Jurkat, Clone E6-1 (cell line): ENCODE measurements at places on chromosomes 5 and 9.
A peak's percentile ranks its signal among the peaks of the same experiment; 100 is the strongest.

- DNase-seq = no peak
Measured at GRCh38 chr5:123858938-123859337, 347.0 kb downstream of the CSNK1G3 start.

GRCh38 chr9:33867747-33868439 is 50.9 kb downstream of the UBE2R2 start:
- DNase-seq = no peak

DNA sequence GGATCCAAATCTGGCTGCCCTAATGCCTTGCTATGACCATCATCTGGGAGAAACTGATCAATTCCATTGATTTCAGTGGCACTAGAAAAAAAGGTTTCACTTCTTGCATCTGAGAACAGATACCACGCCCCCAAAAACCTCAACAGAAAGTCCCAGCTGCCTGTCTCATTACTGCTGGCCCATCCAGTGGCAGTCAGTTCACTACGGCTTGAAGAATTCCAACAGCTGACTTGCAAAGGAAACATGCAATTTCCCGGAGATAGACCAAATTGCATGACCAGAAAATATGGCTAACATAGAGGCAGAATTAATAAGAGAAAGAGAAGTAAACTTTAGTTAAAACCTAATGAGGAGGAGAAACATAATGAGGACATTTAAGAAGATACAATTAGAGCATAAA is 48.6 kb downstream of the UGCG start:
- DNase-seq = no peak

DNA sequence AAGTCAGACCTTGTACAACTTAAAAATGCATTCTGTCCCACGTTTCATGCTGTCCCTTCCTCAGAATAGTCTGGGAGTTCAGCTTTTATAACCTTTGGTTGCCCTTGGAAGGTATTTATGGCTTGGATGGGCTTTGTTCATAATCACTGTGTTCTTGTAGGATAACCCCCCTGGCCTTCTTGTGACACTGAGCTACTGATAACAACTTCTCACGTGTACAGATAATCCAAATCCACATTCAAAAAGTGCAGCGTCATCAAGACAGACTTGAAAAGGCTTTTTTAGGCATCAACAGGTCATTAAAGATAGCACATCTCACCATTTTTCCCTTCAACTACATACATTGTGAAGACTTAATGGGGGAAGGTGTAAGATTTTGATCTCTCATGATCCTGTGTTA is 42.0 kb downstream of the SLC1A3 start:
- no peak for DNase-seq

DNA sequence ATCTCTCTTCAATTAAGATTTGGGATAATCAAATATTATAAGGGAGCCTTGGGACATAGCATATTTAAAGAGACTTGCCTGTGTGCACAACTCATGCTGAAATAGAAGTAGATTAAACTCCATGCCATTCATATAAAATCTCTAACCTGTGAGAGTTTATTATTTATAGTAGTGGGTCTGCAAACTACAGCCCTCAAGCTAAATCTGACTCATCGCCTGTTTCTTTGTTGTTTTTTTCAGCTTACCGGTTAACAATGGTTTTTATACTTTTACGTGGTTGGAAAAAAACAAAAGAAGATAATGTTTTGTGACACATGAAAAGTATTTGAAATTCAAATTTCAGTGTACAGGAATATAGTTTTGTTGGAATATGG is 61.9 kb upstream of the GHR start:
- DNase-seq = no peak

DNA sequence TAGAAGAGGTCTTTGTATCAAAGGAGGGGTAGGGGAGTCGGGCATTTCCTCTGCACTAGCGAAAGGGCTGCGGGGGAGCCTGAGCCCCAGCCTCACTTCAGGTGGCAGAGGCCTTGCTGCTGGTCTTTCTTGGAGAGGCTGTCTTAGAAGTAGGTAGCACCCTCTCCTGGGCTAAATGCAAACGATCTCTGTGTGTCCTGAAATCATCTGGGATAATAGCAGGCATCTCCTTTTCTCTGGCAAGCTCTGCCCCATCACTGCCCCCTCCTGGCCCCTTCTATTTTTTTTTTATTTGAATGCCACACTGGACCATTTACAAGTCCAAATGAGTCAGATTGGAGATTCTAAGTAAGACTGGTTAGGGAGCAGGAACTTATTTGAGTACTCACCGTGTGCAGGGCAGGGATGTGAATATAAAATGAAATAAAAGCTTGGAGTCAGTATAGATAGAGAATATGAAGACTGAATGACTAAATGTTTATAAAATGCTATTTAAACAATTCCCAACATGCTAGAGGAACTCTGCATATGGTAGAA is 137.1 kb downstream of the FGF1 start:
- peak; percentile 69 for DNase-seq

DNA sequence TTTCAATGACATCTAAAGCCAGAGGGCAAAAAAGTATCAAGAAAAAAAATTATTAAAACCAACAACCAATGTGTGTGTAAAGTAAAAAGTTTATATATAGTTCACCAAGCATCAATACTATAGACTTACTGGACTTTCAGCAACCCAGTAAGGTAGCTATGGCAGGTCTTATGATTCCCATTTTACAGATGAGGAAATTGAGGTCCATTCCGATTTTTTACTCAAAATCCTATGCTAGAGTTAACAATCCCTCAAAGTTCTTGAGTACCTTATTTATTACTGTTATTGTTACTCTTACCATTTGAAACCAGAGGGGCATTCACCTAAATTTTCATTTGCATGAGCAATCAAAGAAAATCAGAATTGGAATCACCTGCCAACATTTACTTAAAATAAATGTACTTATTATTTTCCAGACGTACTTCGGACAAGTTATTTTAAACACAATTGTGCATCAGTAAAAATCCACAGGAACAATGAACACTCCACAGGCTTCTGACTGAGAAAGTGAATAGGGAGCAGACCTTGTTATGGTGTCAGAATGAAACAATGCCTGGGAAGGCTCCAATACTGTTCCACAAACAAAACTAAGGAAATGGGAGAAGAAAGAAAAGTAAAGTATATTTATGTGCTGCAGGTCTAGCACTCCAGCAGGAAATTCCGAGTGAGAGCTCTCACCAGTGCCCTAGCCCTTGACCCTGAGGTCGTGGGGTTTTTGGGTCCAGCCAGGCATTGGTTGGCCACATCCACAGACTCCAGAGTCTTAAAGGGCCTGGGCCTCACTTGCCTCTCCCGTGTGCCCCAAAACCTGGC is 229.9 kb downstream of the PIK3R1 start:
- DNase-seq = no peak

DNA sequence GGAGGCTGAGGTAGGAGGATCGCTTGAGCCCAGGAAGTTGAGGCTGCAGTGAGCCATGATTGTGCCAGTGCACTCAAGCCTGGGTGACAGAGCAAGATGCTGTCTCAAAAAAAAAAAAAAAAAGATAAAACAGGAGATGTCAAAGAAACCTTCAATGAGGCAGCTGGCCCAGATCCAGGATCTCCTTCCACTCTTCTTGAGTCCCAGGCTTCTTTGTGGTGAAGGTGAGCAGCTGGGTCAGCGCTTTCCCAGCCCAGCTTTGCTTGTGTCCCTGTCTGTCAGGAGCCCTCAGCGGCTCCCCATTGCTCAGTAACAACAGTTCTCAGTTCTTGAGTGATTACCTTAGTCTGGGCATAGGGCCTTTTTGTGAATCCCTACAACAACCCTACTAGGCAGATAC is 69.4 kb upstream of the PSD2 start:
- no peak for DNase-seq

DNA sequence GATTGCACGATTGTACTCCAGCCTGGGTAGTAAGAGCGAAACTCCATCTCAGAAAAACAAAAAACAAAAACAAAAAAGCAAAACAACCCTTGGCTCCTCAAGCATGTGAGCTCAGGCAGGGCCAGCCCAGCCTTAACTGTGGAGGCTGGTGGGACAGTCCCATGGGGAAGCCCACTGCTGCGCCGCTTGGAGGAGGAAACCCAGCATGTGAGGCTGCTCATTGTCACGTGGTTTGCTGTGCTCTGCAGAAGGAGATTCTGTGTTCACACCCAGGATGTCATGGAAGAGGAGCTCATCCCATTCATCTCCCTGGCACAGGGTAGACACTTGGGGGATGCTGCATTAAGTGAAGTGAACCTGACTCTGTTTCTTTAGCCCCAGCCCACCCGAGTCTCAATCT is 4.0 kb downstream of the ZBED3 start:
- no peak for DNase-seq

DNA sequence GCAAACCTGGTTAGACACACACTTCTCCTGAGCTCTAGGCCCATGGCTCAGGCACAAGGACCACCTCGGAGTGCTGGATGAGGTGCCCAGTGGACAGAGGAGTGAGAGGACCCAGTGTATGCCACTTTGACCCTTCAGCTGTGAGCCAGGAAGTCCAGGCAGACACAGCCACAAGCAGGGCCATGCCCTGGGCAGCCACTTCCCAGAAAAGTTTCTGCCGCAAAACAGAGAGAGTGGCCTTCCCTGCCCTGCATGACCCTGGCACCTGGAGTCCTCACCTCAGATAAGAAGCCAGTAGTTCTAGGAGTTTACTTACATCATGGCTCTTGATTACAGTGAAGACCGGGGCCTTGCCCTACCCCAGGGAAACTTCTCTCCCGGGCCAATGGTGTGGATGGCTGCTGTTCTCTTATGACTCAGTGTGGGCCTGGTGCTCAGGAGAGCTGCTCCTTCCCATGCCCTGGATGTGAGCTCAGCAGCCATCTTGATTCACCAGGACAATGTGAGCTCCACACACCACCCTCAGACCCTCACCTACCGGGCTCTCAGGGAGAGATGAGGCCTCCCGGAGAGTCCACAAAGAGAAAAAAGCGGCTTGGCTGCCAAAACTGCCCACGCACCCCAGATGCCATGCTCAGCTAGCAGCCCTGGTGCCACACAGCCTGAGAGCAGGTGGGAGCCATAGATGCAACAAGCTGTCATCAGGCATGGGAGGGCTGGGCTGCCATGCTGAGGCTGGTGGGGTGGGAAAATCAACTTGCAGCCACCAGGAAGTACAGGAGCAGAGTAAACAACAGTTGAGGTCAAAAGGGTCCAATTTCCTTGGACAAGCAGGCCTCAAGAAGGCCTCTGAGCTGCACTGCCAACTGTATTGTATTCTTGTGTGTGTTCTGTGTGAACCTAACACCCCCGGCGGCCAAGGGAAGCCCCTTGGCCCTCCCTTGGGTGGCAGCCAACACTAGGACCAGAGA is 11.7 kb upstream of the IRF1 start:
- no peak for DNase-seq

DNA sequence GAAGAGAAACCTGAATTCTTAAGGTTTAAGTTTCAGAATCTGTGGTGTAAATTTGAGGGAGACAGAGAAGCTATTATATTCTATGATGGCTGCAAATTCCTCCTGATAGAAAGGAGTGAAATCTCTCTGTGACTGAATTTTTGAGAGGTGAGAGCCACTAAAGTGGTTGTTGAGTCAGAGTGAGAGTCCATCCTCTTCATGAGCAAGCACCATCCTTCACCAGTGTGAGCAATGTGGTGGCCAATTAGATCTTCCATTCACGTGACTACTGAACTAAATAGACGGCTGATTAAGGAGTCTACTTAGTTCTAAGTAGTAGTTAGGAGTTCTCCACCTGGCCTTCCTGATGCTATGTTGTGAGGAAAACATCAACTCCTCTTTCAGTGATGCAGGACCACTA is 147.8 kb upstream of the CCNH start:
- no peak for DNase-seq

- peak; percentile 78 for DNase-seq
Measured at GRCh38 chr9:116717150-116717549, 30.0 kb downstream of the TRIM32 start.

DNA sequence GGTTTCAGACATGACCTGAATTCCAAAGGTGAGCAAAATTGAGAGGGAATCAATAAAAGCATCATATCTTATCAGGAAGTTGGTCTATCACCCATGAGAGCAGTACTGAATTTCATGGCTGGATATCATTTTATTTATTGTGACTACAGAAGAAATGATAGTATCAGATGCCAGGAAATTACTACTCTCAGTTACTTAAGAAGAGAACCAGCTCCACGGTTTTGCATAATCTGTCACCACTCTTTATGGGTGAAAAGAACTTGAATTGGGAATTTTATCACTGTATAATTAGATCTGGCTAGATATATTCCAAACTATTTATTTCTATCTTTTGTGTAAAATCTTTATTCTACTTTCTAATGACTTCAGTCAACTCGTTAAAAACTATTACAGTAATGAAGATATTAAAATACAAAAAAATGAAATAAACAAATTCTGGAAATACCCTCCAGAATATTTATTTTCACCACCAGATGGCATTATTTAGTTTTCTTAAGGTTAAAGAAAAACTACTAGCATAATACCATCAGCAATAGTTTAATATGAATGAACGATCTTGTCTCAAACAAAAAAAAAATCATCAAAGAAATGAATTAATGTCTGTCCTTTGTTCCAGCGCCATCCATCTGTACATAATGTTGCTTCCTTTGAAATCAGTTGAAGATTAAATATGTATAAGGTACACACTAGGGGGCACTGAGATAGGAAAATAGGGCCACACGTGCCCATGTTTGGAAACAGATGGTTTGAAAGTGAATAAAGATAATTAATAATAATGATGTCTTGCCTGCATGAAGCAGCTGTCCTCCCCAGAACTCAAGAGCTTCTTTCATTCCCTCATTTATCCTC is 84.7 kb upstream of the SLCO6A1 start:
- DNase-seq = no peak
